ENCODE measurements at places on chromosomes 3 and 15. TPM values are rescaled to one million over a fixed set of nuclear protein-coding genes. Genes with fewer than 3 reads are reported as not detected.

DNA sequence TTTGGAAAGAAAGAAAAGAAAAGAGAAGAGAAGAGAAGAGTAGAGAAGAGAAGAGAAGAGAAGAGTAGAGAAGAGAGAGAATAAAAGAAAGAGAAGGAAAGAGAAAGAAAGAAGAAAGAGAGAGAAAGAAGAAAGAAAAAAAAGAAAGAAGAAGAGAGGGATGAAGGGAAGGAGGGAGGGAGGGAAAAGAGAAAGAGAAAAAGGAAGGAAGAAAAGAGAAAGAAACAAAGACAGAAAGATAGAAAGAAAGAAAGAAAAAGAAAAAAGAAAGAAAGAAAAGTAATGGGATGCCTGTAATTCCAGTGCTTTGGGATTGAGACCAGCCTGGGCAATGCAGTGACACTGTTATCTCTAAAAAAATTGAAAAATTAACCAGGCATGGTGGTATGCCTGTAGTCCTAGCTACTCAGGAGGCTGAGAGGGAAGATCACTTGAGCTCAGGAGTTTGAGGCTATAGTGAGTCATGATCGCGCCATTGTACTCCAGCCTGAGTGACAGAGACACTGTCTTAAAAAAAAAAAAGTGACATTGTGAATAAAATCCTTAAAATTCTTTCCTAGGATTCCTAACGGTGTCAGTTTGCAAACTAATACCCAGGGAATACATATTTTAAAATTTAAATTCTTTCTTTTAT lies 1.7 kb downstream of the RASL12 start:
- DNase-seq: no peak

- no peak for DNase-seq
These were observed 174.5 kb downstream of the MEIS2 start for GRCh38 chr15:36925653-36926426.

- DNase-seq: no peak
These were observed 124.0 kb downstream of the MEGF11 start for GRCh38 chr15:66129586-66129985.

DNA sequence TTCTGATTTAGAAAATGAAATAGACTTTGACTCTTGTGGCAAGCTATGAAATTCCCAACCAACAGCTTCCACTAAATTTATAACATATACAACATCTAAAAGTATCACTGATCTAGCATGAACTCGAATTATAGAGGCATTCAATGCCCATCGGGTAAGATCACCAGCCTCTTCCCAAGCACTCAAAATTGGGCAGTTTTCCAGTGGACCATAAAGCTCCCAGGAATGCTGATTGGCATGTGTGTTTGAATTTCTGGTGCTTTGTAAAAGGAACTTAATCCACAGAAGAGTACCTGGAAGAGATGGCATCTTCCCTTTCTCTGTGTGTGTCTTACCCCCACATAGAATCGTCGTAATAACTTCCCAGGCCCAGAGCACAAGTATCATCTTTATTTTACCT lies 10.0 kb downstream of the LRTM1 start:
- no peak for DNase-seq

DNA sequence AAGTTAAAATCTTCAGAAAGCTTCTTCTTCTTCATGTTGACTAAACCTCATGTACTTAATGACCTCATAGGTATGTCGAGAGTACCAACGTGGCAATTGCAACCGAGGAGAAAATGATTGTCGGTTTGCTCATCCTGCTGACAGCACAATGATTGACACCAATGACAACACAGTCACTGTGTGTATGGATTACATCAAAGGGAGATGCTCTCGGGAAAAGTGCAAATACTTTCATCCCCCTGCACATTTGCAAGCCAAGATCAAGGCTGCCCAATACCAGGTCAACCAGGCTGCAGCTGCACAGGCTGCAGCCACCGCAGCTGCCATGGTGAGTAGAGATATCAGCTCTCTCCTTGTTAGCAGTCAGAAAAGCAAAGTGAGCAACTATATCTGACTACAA lies 176.5 kb downstream of the MBNL1 start:
- no peak for DNase-seq

DNA sequence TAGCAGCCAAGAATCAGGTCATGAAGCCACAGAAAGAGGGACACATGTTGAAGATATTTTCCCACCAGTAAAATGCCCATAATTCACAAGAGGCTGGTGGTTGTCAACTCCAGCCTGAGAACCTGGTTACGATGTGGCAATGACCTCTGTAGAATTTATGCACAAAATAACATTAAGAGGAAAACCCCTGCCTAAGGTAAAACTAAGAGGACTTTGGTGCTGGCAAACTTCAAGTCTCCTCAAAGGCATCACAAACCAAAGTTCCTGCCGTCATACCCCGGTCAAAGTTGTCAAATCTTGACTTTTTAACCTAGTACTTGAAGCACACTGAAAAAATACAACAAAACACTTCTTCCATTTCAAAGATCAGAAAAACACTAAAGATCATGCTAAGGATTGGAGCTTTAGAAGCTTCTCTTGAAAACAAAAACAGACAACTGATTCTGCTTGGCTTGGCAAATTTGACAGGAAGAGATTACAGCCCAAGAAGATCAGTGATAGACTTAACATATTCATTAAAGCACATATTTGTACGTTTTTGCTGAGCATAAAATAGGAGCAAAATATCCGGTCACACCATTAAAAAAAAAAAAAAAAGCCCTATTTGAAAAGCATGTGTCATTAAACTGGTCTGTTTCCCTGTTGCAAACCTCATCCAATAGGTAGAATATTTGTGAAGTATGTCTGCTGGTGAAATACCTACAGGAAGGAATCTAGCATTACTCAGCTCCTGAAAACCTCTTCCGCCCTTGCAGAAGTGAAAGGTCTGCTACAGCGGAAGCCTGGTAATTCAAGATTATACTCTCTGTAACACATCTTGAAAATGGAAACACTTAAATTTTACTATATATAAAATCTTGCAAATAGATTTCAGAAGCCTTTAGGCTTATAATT lies 22.8 kb downstream of the EIF4E3 start:
- no peak for DNase-seq

DNA sequence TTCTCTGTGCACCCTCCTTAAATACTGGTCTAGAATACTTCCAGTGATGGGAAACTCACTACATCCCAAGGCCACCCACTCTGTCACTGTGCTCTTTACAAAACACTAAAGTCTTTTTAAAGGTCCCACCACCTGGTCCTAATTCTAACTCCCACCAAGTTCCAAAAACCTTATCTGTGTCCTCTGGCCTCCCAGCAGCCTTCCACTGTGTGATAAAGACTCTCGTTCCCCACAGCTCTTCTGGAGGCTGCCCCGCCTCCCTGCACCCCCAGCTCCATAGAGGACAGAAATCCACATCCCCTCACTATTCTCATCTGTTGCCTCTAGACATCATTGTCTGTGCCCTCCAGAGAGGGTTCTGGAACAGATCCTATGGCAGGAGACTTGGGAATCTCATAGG lies 276.4 kb downstream of the FAM43A start:
- no peak for DNase-seq

GRCh38 chr3:24450160-24450907 lies 44.3 kb downstream of the THRB start:
- no peak for DNase-seq

DNA sequence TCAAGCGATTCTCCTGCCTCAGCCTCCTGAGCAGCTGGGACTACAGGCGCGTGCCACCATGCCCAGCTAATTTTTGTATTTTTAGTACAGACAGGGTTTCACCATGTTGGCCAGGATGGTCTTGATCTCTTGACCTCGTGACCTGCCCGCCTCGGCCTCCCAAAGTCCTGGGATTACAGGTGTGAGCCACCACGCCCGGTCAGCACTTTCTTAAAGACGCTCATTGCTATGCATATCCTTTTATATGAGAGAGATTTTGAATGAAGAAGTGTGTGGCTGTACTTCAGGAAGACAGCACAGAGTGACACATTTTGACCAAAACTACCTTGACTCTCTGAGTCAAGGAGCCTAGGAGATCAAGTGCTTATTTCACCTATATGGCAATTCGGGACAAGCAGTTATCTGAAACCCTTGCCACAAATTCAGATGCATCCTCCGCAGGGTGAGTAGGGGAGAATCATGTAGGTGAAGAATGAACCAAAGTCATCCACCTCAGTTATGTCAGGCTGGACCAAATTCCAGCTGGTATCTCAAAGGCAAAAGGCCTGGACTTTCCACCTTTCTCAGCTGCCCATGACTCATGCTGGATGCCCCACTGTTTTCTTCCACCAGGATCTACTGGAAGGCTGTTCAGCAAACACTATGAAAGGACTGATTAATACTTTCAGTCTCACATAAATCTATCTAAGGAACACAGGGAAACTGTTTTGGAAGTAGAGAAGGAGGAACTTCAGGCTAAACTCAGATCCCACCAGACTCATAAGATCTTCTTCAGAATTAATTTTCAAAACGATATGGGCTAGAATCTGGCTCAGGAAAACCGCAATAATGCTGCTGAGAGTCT lies 31.9 kb downstream of the SUSD5 start:
- no peak for DNase-seq

GRCh38 chr3:30253832-30254231 lies 352.6 kb upstream of the TGFBR2 start:
- DNase-seq: no peak

GRCh38 chr3:59878038-59878427 lies 828.2 kb upstream of the CFAP20DC start:
- DNase-seq: no peak

DNA sequence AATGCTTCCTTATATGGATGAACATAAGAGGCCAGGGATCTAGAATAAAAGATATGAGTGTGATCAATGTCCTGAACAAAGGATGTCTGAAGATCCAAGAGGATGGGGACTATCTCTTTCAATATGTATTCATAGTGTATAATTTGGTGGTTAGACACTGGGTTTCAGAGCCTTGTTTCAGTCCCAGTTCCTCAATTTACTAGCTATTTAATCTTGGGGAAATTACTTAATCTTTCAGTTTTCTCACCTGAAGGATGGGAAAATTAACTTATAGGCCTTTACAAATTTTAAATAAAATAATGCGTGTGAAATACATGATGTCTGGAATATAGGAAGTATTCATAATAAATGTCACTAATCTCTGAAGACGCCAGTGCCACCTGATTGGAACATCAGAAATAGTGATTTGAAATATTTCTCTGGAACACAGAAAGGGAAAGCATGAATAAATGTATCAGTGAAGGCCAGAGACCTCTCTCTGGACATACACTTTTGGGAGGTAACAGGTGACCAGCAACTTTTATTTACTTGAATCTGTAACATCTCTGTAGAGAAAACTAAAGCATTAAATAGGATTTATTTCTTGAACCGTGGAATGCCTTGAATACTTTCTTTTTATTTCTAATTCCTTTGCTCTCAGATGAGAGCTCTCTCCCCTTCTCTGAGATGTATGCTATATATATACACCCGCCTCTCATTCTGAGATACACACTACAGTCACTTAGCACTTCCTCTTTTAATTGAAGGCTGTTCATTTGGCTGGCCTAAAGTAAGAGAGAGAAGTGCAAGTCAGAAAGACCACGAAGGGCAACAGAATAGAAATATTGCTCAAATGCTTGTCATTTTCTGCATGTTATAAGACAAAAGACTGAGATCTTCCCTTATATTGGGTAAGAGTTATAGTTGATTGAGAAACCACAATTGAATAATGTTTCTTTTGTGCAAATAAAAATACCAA lies 407.1 kb downstream of the LSAMP start:
- no peak for DNase-seq

DNA sequence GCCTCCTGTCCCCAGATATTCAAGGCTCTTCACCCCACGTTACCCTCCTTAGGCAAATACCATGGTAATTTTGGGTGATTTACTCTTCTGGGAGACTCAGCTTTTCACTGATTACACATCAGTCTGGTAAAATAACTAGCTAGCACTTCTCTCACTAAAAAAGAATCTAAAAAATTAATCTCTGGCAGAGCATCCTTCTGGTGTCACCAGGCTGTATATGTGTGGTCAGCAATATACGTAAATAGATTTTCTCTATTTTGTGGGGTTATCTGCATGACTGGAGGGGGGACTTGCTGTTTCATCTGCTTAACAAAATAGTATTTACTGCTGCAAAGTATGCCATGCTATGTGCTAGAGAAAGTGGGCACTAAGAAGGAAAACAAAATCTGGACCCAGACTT lies 45.1 kb downstream of the LRRC28 start:
- DNase-seq: no peak

GRCh38 chr3:197809356-197810020 lies 18.4 kb downstream of the LRCH3 start:
- DNase-seq: no peak

DNA sequence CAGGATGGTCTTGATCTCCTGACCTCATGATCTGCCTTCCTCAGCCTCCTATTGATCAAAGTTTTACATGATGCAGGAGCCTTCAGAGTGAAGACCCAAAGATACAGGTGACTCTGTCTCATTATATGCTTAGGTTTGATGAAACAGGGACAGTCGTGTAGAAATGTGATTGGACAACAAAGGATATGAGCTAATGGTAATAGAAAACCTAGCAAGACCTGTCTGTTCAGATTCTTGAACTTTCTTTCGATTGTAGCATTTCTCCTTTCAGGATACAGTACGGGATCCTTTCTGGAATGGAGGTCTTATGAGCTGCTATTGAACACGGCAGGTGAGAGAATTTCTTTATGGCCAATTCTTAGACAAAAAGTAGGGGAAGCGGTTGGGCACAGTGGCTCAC lies at the start of gene ACKR2:
Gene ACKR2 (plus strand): TSS at position 244 of the 400 bp plus-strand sequence. CDS start 55,058 bp downstream, outside the sequence.
- no peak for DNase-seq

- no peak for DNase-seq
These were observed 4.5 kb upstream of the TAFA4 start for GRCh38 chr3:68936856-68937255.

The CELF6 gene
- total RNA-seq: 1.9 TPM

The MAPKAPK3 gene
- 21.9 TPM for total RNA-seq

The TTC21A gene
- total RNA-seq: 4.3 TPM

The ADGRG7 gene
- not detected for total RNA-seq

The TRPC1 gene
- total RNA-seq: 1.3 TPM

The BSN gene
- 1.0 TPM for total RNA-seq

The PTPN23 gene
- total RNA-seq: 28.4 TPM

The MUSTN1 gene
- total RNA-seq: not detected

The ZNF385D gene
- total RNA-seq: 0.57 TPM

The LDHAL6B gene
- not detected for total RNA-seq

The STXBP5L gene
- 0.46 TPM for total RNA-seq

All from pancreas (tissue), 10 donors.